Adrenal gland (tissue), 19 donors: ENCODE measurements at places on chromosomes 12 and 14.
A peak's percentile ranks its signal among the peaks of the same experiment; 100 is the strongest.

- DNase-seq: no peak
These were observed 45.3 kb downstream of the IQSEC3 start for GRCh38 chr12:111699-112493.

- DNase-seq: peak; percentile 28
These were observed 122.0 kb upstream of the SEL1L start for GRCh38 chr14:81655423-81656314.

- no peak for DNase-seq
These were observed 9.1 kb downstream of the SLC38A1 start for GRCh38 chr12:46259713-46260112.

DNA sequence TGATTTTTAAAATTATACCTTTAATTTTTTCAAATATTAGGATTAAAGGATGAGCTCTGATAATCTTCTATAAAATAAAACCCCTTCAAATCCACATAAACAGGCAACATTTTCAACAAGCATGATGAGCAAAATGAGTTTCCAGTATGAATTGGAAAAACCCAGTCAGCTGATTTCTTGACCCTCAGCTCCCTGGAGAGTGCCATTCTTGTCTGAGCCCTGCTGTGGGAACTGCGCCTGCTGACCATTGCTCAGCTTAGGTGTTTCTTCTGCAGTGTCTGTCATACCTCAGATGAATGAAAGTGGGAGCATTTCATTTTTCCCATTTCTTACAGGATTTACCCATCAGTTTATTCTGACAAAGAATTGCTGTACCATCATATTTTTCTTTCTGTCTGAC lies 27.6 kb downstream of the MAPKAPK5 start:
- DNase-seq: no peak

DNA sequence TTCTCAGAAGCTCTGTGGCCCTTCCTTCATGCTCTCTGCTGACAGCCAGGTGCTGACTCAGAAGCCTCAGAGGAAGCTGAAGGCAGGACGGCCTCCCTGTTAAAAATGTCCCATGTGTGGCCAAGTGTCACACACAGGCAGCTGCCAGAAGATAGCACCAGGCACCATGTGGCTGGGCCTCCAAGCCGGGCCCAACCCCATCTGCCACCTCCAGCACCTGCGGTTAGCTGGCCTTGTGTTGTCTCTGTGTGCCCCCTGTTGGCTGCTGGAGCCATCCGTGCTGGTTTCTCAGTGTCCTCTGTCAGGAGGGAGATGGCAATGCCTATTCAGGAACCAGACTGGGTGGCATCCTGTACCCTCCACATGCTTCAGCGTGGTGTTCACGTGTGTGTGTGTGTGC lies 63.2 kb downstream of the TSPAN11 start:
- DNase-seq: no peak

- DNase-seq: no peak
These were observed 314.5 kb upstream of the GARIN6 start for GRCh38 chr12:99332936-99333591.

DNA sequence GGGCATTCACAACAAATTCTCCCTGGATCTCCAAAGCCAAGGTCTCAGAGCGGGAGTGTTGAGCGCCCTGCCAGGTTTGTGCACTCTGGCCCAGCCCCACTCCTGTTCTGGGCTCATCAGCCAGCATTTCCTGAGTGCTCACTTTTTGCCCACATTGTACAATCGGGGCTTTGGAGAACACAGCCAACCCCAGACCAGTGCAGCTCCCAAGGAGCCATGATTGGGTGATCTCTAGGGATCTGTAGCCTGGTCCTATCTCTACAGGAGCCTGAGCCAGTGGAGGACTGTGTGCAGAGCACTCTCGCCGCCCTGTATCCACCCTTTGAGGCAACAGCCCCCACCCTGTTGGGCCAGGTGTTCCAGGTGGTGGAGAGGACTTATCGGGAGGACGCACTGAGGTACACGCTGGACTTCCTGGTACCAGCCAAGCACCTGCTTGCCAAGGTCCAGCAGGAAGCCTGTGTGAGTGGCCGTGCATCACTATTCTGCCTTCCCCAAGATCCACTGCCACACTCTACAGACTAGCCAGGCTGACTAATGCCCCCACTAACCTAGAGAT lies 2.8 kb downstream of the ARHGEF40 start:
- peak; percentile 33 for DNase-seq

DNA sequence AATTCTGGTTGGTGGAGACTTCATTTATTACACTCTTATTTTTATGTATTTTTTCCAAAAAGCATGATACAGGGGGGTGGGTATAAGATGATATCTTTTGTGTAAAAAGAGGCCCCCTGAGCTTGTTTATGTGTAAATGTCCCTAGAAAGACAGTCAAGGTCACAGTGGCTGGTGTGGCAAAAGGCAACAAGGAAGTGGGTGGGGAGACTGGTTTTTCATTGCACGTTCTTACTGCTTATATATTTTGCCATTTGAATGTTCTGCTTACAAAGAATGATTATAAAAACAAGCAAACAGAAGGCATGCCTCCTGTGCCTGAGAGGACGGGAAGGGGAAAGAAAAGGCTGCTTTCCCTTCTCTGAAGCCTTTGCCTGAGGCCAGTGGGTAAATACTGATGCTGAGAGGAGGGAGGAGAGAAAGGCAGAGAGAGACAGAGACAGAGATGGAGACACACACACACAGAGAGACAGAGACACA lies 24.1 kb upstream of the ADIPOR2 start:
- DNase-seq: no peak

DNA sequence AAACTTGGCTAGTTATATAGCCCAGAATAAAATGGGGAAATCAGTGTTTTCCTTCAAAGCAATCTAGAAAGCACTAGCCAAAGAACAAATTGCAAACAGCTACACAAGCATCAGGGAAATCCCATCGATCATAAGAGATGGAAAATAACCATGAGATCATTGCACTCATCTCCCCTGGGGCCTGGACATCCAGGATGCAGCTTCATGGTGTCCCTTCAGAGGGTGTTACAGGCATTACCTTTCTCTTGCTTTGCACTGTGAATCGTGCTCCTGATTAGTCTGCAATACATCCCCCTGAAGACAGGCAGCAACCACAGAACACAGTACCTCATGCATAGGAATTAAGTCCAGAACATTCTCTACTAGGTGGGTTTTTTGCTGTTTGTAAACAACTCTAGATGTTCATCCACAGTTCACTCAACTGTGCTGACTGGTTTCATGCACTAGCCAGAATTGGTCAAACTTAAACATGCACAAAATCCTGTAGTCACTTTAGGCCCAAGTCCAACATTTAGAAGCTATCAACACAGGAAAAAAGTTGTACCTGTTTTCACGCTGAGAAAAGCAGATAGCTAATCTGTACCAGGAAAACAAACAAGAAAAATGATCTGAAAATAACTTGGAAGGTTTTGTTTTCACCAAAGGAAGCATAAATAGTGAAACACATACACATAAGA lies 120.1 kb downstream of the ZFP36L1 start:
- no peak for DNase-seq

- no peak for DNase-seq
These were observed 944 bp upstream of the DHRS7 start for GRCh38 chr14:60166142-60166541.

- no peak for DNase-seq
These were observed 21.7 kb upstream of the GPATCH2L start for GRCh38 chr14:76129851-76130576.

- no peak for DNase-seq
These were observed 64.4 kb downstream of the IQSEC3 start for GRCh38 chr12:131008-131407.

GRCh38 chr12:48996794-48997718 lies 2.1 kb downstream of the DDN start:
- DNase-seq: peak; percentile 81

GRCh38 chr14:39841088-39841487 lies 408.9 kb upstream of the FBXO33 start:
- no peak for DNase-seq

DNA sequence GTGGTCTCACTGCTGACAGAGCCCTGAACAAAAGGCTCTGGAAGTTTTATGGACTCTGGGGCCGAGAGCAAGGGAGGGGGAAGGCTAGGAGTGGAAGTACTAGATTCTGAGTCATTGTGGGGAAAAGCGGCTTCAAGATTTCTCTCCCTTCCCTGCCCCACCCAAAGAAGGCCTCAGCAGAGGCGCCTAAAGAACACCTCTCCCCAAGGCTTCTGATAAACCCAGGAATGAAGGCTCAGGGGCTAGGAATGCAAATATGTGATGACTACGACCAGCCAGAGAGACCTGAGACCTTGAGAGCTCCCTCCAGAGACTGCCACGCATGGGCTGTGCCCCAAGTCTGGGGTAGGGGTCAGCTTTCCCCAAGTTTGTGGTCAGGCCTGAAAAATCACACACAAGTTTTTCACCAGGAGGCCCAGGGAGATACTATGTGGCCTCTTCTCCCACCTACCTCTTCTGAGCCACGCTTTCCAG lies 130.7 kb upstream of the HIF1A start:
- DNase-seq: peak; percentile 42

- no peak for DNase-seq
These were observed 4.5 kb upstream of the PTPRB start for GRCh38 chr12:70641691-70642090.
